Testis (tissue), 5 donors: ENCODE measurements at places on chromosomes 1 and 21. TPM values are rescaled to one million over a fixed set of nuclear protein-coding genes. Genes with fewer than 3 reads are reported as not detected.

- no peak for DNase-seq
Observed at GRCh38 chr1:154831462-154831861, 38.6 kb downstream of the KCNN3 start.

DNA sequence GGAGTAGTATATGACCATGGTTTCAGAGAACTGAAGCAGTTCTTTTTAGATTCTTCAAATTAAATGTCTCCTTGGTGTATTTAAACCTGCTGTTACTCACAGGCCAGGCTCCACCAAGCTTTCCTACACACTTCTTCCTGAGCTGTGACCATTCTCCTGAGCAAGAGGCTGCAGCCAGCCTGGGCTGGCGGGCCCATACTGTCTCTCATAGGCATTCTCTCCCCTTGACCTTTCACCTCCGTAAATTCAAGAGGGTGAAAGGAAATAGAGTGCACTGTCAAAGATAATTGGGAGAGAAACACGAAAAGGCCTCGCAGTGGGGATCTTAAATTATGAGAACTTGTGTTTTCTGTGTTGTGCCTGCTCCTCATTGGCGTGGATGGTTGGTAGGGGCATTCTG, 2.3 kb downstream of the ARF1 start:
- no peak for DNase-seq

GRCh38 chr1:100445565-100445964, 92.4 kb upstream of the GPR88 start:
- no peak for DNase-seq

DNA sequence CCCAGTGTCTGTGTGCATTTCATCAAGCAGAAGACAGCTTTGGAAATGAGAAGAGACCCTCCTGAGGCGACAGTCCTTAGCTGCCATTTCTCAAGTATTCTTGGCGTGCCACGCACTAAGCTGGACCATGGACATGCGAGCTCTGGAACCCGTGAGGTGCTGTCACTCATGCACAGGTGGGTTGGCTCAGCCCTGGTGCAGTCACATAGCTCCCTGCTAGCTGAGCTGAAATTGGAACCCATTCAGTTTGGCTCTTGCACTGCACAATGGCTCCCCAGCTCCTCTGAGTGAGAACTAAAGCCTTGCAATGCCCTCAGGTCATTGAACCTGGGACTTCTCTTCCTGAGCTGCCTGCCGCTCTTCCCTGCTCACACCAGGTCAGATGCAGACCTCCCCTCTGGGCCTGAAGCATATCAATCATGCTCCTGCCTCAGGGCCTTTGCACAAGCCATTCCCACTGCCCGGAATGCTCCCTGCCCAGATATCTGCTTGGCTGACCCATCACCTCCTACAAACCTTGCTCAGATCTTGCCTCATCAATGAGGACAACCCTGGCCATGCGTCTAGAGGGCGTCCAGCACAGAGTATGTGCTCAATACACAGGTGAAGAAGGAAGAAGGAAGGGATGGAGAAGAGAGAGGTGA, 6.3 kb upstream of the SRARP start:
- DNase-seq, result no peak

GRCh38 chr21:45981151-45982091, at the start of gene COL6A1:
COL6A1 (plus strand) TSS chr21:45981770; CDS start chr21:45981851, 81 bp downstream.
- DNase-seq, result peak; percentile 81

DNA sequence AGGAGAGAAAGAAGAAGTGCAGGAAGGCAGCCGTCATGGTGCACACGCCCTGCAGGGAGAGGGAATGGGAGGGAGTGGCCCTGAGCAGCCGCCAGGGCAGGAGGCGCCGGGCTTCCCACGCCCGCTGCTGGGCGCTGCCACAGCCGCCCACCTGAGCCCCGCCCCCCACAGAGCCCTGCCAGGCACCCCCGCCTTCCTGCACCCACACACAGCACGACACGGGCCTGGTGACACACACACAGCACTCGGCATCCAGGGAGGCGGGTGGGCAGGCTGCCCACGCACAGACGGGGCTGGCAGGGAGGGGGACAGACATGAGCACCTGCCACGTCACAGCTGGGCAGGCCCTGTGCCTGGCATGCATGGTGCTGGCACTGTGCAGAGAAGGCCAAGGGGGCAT, 27.5 kb downstream of the ADGRB2 start:
- DNase-seq, result peak; percentile 41

DNA sequence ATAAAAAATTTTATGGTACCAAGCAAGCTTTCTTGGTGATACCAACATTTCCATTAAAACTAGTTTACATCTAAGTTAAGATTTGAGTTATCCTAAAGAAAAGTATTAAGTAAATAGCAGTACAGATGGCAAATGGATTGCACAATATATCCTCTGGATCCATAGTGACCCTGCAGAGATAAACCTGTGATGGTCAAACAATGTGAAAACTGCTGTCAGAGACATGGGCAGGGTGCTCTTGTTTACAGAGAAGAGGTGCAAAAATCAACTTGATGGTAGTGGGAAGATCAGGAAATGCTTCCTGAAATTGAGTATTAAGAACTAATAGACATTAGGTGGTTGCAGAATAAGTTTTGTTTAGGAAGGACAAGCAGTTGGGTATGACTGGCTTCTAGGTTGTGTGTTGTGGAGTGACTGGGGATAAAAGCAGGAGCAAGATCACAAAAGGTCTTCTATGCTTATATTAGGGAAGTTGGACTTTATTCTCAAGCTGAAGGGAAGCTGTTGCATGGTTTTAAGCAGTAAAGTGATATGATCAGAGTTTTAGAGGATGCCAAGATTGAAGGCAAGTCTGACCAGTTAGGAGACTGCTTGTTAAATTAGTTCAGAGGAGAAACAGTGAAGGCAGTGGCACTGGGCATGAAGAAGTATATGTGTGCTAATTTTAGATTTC, 9.9 kb downstream of the TTC3 start:
- DNase-seq, result no peak

DNA sequence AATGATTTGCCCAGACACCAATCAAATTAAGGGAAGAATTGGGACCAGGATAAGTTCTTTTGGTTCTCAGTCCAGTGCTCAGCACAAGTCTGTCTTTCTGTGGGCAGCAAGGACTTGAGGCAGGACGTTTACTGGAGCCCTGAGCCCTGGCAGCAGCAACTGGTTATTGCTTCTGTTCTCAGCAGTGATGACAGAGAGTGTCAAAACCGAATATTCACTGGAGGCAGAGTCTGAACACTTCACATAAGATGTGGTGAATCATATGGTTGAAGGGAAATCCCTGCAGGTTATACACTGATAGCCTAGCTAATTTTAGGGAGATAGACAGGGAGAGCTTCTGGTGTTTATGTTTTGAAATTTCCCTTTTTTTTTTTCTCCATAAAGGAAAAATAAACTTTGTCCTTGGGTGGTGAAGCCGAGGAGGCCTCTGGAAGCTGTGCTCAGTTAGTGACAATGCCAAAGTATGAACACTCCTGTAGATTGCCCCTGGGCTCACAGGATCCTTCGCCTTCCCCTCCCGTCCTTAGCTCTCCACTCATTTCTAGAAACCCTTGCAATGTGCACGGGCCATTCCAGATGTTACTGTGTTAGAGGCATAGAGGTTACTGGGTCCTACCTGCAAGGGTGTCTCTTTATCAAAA, 26.3 kb upstream of the TSPAN2 start:
- DNase-seq, result no peak

DNA sequence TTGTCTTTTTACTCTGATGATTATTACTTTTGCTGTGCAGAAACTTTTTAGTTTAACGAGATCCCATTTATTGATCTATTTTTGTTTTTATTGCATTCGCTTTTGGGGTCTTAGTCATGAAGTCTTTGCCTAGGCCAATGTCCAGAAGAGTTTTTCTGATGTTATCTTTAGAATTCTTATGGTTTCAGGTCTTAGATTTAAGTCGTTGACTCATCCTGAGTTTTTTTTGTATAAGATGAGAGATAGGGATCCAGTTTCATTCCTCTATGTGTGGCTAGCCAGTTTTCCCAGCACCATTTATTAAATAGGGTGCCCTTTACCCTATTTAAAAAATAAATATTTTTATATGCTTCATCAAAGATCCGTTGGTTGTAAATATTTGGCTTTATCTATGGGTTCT, 13.2 kb downstream of the MAN1C1 start:
- no peak for DNase-seq

- no peak for DNase-seq
Observed at GRCh38 chr21:43355925-43356289, 71.0 kb downstream of the SIK1 start.

GRCh38 chr1:87318806-87319205, 9.9 kb upstream of the LMO4 start:
- no peak for DNase-seq

GRCh38 chr1:219465212-219466093, 147.5 kb downstream of the ZC3H11B start:
- DNase-seq, result no peak

DNA sequence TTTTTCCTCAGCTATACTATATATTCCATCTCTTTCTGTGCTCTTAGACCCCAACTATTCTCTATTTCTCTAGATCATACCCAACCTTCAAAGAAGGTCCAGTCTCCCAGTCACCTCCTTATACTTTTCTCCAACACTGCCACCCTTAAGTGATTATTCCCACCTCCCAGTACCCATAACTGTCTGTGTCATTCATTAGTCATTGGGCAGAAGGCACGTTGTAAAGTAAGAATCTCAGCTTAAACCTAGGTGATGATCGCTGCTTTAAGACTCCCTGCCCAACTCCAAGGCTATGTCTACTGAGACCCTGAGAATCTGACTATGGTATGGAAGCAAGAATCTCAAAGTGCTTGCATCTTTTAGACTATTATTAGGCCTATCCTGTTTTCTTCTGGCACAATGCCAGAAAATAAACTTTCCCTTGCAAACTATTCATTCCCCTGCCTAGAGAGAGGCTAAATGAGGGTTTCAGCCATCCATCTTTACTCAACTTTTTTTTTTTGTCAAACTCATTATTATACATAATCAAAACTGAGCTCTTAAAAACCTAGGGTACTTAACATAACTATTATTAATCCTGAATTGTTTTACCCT, 174.3 kb upstream of the DPT start:
- DNase-seq, result no peak

- no peak for DNase-seq
Observed at GRCh38 chr1:41641475-41641814, 157.0 kb upstream of the EDN2 start.

- no peak for DNase-seq
Observed at GRCh38 chr1:180974236-180974635, 48.4 kb downstream of the STX6 start.

DNA sequence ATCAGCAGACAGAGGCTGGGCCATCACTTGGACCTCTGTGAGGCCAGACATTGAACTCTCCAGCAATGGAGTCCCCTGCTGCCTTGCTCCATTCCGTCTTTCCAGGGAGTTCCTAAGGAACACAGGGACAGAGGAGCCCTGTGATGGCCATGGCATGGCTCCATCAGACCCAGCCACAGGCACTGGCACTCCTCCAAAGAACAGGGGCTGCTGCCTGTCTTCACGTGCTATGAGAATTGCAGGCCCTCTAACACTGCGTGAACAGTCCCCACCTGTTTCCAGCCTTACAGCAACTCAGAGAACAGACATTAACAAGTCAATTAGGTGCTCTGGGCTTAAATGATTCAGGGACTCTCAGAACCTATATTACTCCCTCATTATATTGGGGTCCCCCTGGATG, 140.8 kb downstream of the ASTN1 start:
- DNase-seq, result no peak

DNA sequence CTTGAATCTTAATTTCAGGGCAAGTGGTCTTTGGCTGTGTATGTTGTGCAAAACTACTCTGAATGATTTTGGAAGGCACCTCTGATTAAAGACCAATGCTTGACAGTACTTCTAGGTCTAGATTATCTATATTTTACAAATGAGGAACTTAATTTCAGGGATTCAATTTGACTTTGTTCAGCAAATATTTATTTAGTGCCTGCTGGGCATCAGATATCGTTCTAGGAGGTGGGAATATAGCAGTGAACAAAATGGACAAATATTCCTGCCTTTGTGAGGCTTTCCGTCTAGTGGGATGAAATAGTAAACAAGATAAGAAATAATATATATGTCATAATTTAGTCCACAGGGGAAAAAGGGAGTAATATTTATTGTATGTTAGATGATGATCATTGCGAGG, 4.7 kb downstream of the ZNF326 start:
- DNase-seq, result no peak

- DNase-seq, result no peak
Observed at GRCh38 chr1:175182201-175182746, 10.3 kb downstream of the KIAA0040 start.

- DNase-seq, result no peak
Observed at GRCh38 chr1:31505911-31506497, 70.3 kb upstream of the TINAGL1 start.

PCAT6 gene
- total RNA-seq, result 11.5 TPM

FAM177B gene
- total RNA-seq, result 2.3 TPM

TRIM67 gene
- total RNA-seq, result 0.24 TPM

PPIAL4G gene
- 0.12 TPM for total RNA-seq

DCDC2B gene
- total RNA-seq, result 1.7 TPM

PGLYRP3 gene
- total RNA-seq, result not detected

VWA5B1 gene
- total RNA-seq, result 23.0 TPM

SLFNL1 gene
- total RNA-seq, result 96.8 TPM

KRTAP11-1 gene
- total RNA-seq, result 2.8 TPM

ASCL5 gene
- 0.24 TPM for total RNA-seq

MEGF6 gene
- total RNA-seq, result 26.4 TPM

HAO2 gene
- total RNA-seq, result not detected

AIDA gene
- 66.8 TPM for total RNA-seq

SIPA1L2 gene
- total RNA-seq, result 36.1 TPM

GJA8 gene
- total RNA-seq, result 5.1 TPM

NR5A2 gene
- total RNA-seq, result 2.3 TPM

LORICRIN gene
- total RNA-seq, result 0.31 TPM

MTMR11 gene
- total RNA-seq, result 50.4 TPM
